Uterine smooth muscle cell (primary cell): ENCODE measurements at places on chromosomes 4 and X. TPM values are rescaled to one million over a fixed set of nuclear protein-coding genes. Genes with fewer than 3 reads are reported as not detected.

Gene PPP1R2C
- not detected in 2 replicates for total RNA-seq

Gene UGT2A3
- total RNA-seq = not detected in 2 replicates

Gene PIM2
- total RNA-seq = 6.2 and 7.0 TPM in 2 replicates

Gene BBS7
- 36.1 and 39.3 TPM in 2 replicates for total RNA-seq

Gene GNRHR
- total RNA-seq = not detected in 2 replicates

Gene CYLC1
- not detected in 2 replicates for total RNA-seq

Gene SORCS2
- total RNA-seq = 0.44 and 1.5 TPM in 2 replicates

Gene TMPRSS11E
- total RNA-seq = 0.12 TPM in 1 of 2 replicates, not detected in the other

Gene TMEM255A
- not detected in 2 replicates for total RNA-seq

Gene PAGE5
- total RNA-seq = not detected in 2 replicates

Gene AMER1
- total RNA-seq = 1.2 and 1.9 TPM in 2 replicates

Gene ARHGAP6
- total RNA-seq = 2.7 and 5.2 TPM in 2 replicates

Gene FLNA
- total RNA-seq = 2,419 and 3,747 TPM in 2 replicates

Gene BTC
- 0.11 and 0.25 TPM in 2 replicates for total RNA-seq

Gene FGF5
- 4.4 and 12.6 TPM in 2 replicates for total RNA-seq

Gene ITIH6
- total RNA-seq = not detected in 2 replicates

Gene FGFBP2
- not detected in 2 replicates for total RNA-seq

Gene BRS3
- not detected in 2 replicates for total RNA-seq

Gene SMC1A
- total RNA-seq = 14.5 and 45.9 TPM in 2 replicates

Gene OCRL
- total RNA-seq = 19.8 and 22.5 TPM in 2 replicates

Gene MFAP3L
- 0.55 and 2.6 TPM in 2 replicates for total RNA-seq

Gene FAM9B
- total RNA-seq = not detected in 2 replicates
